ENCODE measurements at places on chromosomes 16 and 17.

- no peak for DNase-seq
Observed at GRCh38 chr17:76467809-76468633, 618 bp downstream of the AANAT start.

- no peak for DNase-seq
Observed at GRCh38 chr16:72467157-72467759, 295.3 kb upstream of the PMFBP1 start.

- no peak for DNase-seq
Observed at GRCh38 chr17:68568581-68568980, 32.6 kb downstream of the FAM20A start.

- DNase-seq = no peak
Observed at GRCh38 chr16:49779979-49780378, 75.9 kb downstream of the ZNF423 start.

- no peak for DNase-seq
Observed at GRCh38 chr17:65529761-65530522, 31.5 kb downstream of the AXIN2 start.

GRCh38 chr17:65175952-65176351 is 38.8 kb downstream of the RGS9 start:
- no peak for DNase-seq

- DNase-seq = no peak
Observed at GRCh38 chr16:20675488-20676267, 21.8 kb downstream of the ACSM1 start.

DNA sequence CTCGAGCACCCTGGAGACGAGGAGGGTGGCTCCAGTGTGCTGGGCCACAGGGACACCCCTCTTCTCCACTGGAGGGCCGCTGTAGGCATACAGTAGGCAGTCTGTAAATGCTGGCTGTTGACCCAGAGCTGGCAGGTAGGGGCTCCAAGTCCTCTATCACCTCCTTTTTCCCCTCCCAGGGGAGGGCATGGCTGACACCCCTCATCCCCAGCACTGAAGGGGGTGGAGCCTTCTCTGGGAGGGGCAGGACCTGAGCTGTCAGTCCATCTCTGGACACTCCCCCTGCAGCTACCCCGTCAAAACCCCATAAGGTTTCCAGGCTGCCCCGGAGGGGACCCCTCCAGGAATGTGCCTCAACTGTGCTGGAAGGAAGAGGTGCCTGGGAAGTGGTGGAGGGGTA is 2.4 kb downstream of the KCNJ12 start:
- DNase-seq = no peak

GRCh38 chr16:79288066-79288465 is 312.5 kb downstream of the MAF start:
- DNase-seq = no peak

GRCh38 chr16:74982256-74982655 is 2.7 kb downstream of the WDR59 start:
- no peak for DNase-seq

DNA sequence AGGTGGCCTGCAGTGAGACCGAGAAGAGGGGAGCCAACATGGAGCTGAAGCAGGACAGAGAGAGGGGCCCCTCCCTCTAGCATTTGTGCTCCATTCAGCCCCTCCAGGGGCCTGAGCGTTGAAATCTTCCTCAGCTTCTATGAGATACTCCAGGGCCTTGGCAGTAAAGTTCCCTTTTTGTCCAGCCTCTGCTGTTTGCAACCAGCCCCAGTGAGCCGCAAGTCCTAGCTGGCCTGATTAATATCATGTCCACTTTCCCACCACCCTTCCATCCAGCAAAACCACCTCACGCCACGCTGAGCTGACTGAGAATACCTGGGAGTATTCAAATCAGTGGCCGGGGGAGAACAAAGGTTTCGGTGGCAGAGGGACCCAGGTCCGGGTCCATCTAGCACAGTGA is 11.7 kb upstream of the RPH3AL start:
- no peak for DNase-seq

GRCh38 chr16:89815639-89816348 is 653 bp downstream of the FANCA start:
- DNase-seq = no peak

DNA sequence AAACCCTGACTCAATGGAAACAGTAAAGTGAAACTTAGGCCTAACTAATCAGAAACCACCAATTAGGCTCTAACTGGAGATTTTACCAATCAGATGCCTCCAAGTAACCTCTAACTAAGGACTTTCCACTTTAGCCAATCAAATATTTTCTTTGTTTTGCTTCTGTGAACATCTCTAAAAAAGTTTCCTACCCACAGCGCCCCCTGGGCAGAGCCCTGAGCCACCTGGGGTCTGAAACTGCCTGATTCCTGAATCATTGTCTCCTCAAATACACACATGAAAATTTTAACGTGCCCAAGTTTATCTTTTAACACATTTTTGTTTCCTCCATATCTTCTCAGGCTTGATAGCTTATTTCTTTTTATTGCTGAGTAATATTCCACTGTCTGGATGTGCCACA is 19.0 kb downstream of the ADAD2 start:
- DNase-seq = no peak

DNA sequence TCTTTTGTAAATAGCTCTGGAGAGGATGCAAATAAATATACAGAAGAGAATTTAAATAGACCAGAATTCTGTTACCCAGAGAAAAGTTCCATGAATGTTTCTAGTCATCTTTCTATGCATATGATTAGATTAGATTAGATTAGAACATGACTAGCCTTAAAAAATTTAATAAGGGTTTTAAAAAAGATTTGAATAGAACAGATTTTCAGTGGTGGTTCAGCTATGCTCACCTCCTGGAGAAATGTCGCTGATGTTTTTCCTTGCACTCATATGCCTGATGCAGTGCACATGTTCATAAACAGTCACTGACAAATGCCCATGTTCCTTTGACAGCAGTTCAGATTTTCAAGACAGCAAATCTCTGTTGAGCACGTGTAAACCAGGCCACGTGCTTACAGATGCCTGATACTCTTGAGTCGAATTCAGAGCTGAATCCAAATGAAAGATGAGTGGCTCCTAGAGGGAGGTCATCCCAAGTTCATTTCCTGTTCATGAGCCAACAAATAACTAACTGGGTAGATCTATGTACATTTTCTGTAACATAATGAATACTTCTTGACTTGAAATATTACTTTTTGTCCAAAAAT is 19.9 kb upstream of the RAB11FIP4 start:
- DNase-seq = no peak

DNA sequence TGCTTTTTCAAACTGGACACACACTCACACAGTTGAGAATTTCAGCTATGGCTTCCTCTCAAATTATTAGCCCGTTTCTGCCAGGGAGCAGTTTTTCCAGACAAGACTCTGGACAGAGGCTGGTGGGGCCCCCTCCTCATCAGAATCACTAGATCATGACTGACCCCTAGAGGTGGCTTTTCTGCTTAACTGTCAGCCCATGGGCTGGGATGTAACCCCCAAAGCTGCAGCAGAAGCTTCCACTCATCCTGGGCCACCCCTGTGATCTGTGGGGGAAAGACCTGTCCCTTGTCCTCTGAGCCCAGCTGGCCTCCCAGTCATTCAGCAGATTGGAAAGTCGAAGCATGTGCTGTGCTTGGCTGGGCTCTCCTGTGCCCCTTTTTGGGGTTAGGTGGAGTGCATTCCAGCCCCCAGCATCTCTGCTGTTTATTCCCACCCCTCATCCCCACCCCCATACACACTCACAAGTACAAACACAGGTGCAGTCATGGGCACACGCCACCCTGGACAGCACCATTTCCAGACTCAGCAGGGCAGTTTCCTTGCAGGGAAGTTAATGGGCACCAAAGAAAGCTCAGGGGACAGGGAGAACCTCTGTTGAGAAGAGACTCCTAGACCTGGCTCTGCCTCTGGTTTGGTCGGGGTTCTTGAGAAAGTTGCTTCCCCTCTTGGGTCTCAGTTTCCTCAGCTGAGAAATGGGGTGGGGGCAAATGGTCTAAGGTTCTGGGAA is 77.6 kb upstream of the RBL2 start:
- DNase-seq = no peak

DNA sequence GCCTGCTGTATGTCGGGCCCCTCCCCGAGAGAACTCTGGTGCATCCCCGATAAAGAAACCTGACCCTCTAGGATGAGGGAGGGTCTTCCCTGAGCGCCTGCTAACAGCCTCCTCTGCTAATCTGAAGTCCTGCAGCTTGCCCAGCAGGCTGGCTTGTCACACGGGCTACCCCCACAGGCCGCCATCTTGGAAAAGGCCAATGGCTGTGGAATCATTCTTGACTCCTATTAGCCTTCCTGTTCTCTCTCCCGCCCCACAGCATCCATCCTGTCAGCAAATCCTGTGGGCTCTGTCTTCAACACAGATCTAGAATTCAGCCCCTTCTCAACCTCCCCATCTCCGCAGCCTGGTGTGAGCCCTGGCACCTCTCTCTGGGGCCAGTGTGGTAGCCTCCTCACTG is 12.0 kb downstream of the IL4R start:
- DNase-seq = no peak

- DNase-seq = no peak
Observed at GRCh38 chr16:66847533-66848067, 3.4 kb downstream of the CA7 start.

DNA sequence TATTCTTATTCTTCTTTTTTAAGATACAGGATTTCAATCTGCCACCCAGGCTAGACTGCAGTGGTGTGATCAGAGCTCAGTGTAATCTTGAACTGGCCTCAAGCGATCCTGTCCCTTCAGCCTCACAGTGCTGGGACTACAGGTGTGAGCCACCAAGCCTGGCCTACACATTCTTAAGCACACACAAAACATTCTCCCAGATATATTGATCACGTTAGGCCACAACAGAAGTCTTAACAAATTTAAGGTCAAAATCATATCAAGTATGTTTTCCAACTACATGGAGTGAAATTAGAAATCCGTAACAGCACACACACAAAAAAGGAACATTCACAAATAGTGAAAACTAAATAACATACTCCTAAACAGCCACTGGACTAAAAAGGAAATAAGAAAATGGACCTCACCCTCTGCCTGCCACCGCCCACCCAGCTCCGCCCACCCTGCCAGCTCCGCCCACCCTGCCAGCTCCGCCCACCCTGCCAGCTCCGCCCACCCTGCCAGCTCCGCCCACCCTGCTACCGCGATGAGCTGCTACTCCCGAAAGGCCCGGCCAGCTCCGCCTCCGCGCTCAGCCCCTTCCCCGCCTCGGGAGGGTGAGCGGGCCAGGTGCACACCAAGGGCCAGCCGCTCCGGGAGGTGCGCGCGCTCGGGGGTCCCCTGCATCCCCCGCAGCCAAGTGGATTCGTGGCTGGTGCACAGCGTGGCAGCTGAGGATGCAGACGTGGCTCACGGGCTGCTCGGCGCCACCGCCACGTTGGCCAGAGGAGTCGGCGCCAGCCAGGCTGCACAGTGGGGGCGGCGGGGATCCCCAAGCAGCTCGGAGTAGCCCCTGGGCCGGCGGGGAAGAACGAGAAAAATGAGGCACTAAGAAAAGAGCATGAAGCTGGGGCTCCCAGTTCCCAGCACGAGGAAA is 41.2 kb downstream of the C16orf87 start:
- no peak for DNase-seq

GRCh38 chr16:4404247-4404966 is 12.0 kb downstream of the CORO7 start:
- DNase-seq = no peak

DNA sequence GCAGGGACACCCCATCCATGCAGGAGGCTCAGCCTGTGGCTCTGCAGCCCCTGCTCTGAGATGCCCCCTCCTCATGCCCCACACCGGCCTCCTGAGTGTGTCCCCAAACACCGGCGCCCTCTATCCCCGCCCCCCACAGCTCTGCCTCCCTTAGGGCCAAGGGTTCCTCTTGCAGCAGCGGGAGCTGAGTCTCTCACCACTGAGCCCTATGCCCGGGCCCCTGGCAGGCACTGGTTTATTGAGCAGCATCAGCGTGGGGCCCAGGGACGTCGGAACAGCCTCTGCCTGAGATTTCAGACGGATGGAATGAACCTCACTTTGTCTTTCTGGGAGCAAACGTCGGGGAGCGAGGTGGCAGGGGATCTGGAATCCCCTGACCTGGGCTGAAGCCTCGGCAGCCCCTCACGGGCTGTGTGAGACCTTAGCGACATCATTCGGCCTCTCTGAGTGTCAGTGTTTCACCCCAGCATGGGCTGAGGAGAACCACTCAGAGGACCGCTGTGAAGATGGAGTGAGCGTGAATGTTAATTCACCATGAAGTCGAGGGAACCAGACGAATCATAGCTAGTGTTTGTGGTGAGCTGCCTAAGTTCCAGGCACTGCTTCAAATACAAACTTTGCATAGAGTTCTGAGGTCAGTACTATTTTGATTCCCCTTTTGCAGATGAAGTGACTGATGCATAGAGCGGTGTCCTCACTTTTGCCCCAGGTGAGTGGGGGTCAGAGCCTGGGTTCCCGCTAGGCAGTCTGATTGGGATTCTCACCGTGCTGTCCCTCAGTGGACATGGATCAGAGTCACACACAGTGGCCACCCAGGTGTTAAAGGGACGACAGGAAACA is 5.3 kb upstream of the C16orf74 start:
- no peak for DNase-seq

DNA sequence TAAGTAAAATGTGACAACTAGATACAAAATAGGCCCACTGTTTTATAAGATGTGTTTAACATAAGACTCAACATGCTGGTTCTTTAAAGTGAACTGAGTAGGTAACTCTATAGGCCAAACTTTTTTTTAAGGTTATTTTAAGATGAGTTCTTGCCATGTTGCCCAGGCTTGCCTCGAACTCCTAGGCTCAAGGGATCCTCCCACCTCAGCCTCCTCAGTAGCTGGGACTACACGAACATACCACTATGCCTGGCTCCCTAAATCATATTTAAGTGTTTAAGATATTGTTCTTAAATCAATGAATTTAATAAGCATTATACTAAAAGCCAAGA is 69.9 kb downstream of the USP32 start:
- DNase-seq = no peak

GRCh38 chr17:43966276-43966675 is 12.5 kb upstream of the PYY start:
- no peak for DNase-seq

DNA sequence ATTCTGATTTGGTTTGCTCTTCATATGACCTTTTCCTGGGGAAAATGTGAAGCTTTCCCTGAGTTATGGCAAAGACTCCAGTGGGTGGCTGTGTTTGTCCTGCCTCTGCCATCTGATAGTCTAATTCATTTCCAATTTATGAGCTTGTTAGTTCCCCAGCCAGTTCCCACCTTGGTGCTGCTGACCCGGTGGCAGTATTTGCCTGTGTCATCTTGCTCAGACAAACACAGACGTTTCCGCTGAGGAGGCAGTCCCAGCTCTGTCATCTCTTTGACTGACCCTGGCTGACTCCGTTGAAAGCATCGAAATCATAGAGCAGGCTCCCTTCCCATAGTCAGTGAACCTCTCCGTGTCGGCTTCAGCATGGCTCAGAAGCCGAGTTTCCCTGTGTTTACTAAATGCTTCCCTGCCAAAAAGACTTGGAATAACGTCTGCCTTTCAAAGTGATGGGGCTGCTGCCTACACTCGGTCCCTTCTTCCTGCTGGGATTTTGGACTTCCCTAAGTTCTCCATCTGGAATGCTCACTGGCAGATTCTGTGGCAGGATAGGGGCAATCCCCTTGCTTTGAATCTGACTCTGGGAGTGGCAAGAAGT is 538.3 kb downstream of the NPIPA7 start:
- no peak for DNase-seq

Measured in NCI-H1930 (cell line).